ENCODE measurements at places on chromosomes 7 and 10.

GRCh38 chr7:137408126-137408525 lies 64.6 kb upstream of the PTN start:
- DNase-seq = no peak

GRCh38 chr10:119007211-119007574 lies 22.3 kb upstream of the NANOS1 start:
- no peak for DNase-seq

- no peak for DNase-seq
Measured at GRCh38 chr7:30327813-30328212, 43.4 kb downstream of the ZNRF2 start.

- no peak for DNase-seq
Measured at GRCh38 chr7:114086914-114087652, 168.3 kb upstream of the PPP1R3A start.

DNA sequence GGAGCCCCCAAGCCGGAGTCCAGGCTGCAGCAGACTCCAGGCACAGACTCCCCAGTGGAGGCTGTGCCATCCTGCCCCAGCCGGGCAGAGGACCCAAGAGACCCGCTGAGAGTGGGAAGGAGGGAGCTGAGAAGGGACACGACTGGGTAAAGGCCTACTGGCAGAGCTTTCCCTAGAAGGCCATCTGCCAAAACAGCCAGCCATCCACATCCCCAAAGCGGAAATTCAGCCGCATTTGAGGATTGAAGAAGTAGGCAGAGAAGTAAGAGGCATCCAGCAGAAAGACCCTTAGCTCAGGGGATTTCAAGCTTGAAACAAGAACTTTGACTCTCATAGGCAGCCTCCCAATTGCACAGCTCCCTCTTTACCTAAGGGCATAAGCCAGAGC lies 857 bp downstream of the CPXM2 start:
- DNase-seq = no peak

DNA sequence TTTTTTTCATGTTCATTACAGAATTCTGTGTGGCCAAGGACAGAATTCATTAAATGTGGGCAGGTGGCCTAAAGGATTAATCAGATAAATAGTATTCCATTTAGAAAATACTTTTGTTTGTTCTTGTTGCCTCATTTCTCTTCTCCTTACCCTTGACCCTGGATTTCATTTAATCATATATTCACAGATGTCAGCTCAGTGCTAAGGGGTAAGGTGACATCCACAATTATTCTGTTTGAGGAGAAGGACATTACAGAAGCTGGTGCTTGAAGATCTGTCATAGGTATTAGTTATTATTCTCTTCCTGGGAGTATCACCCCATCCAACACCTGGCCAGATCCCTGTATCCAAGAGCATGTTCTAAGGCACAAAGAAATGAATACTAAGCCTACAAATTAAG lies 961.1 kb downstream of the XPNPEP1 start:
- DNase-seq = no peak

DNA sequence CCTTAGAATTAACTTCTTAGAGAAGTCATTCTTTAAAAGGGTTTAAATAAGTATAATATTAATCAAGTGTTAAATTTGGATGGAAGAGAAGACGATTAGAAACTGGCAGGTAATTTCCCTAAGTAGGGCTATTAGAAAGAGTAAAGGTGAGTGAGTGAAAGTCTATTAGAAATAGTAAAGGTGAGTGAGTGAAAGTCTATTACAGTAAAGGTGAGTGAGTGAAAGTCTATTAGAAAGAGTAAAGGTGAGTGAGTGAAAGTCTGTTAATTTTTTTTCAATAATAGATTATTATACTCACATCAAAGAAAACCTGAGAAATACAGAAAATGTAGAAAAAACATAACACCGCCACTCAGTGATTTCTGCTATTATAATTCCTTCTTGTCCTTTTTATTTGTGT lies 10.8 kb upstream of the HBP1 start:
- DNase-seq = no peak

DNA sequence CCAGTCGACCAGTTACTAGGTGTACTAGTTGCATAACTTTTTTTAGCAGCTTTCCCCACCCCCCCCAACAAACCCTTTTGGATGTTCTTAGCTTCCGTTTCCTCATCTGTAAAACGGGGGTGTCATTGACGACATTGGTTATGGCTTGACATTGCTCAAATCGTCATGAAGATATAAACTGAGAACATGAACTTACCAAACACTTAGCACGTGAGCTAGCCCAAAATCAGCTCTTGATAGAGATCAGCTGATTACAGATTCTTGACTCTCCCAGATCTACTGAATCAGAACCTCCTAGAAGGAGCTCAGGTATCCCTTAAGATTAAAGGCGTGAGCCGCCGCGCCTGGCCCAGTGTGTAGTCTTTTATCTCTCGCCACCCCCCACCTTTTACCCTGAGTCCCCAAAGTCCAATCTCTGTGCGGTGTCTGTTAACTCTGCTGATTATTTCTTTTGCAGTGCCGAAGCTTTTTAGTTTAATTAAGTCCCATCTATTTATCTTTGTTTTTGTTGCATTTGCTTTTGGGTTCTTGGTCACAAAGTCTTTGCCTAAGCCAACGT lies 1.0 kb upstream of the GNA12 start:
- no peak for DNase-seq

DNA sequence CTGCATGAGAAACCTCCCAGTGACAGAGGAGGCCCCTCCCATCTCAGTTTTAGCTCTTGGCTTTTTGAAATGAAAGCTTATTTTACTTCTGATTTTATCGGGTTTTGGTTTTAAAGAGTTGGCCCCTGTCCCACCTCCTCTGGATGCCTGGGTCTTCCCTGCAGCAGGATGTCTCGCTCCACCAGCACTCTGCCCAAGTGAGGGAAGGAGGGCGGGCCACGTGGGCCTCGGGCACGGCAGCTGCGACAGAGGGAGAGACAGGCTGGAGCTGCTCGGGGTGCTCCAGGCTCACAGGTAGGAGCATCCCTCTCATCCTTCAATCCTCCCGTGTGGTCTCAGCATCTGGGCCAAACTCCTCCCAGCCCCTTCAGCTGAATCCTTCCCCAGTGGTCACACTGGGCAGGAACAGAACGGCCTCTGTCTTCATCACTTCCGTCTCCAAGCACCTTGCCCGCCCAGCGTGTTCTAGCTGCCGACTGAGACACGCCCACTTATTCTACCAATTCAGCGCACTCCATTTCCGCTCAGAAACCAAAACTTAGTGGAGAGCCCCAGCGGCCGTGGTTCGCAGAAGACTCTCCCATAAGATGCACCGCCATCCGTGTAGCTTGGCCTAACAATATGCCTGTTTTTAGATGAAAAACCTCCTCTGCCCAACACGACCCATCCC lies 222.9 kb downstream of the GLRX3 start:
- DNase-seq = no peak

GRCh38 chr7:129499999-129500398 lies 2.3 kb upstream of the SMKR1 start:
- no peak for DNase-seq

GRCh38 chr7:112206238-112206990 lies at the start of the genes DOCK4 and ZNF277:
Gene DOCK4, minus strand, starts transcription at chr7:112206399. Its CDS starts 261 bp downstream, at chr7:112206138.
Gene ZNF277, plus strand, starts transcription at chr7:112206695. Its CDS starts 22 bp downstream, at chr7:112206717.
- DNase-seq = peak; percentile 99

DNA sequence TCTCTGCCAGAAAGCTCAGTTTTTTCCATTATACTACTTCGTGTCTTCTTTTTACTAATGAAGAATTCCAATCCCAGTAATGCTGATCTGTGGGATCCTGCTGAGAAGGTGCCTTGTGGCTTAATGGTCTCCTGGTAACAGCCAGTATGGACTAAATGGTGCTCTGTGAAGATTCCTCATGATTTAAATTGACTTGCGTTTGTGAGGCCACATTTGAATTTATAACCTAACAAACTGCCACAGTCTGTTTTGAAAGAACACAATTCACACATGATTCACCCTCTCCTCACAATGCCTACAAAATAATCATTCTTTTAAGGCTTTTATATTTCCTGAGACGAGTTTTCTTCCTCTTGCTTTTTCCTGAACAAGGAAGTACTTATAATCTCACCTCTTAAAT lies 140.0 kb downstream of the MBL2 start:
- no peak for DNase-seq

DNA sequence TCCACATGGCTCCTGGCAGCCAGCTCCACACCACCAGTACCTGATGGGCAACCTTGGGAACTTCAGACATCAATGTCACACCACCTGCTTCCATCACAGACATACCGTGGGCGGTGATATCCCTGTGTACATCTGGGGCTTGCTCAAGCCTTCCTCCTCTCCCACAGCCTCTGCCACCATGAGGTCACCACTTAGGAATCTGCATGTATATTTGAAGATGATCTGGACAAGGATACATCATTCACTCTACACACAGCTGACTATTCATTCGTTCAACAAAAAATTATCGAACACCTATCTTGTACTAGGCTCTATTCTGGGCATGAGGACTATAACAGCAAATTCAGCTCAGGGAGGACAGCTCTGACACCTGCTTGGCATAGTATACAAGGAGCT lies 6.8 kb downstream of the DLG5 start:
- no peak for DNase-seq

DNA sequence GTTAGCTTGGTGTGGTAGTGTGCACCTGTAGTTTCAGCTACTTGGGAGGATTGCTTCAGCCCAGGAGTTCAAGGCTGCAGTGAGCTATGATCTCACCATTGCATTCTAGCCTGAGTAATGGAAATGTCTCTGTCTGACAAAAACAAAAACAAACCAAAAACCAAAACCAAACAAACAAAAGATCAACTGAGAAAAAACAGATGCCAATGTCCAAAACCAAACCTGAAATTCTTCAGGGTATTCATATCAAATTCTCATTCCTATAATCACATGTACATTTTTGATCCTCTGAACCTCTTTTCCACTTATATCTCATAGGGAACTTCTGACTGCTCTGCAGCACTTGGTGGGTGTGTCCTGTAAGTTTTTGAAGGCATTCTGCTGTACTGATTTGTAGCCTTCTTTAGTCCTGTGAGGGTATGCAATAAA lies 87.0 kb downstream of the CDK6 start:
- no peak for DNase-seq

- DNase-seq = no peak
Measured at GRCh38 chr7:55569797-55570196, 2.5 kb downstream of the VOPP1 start.

DNA sequence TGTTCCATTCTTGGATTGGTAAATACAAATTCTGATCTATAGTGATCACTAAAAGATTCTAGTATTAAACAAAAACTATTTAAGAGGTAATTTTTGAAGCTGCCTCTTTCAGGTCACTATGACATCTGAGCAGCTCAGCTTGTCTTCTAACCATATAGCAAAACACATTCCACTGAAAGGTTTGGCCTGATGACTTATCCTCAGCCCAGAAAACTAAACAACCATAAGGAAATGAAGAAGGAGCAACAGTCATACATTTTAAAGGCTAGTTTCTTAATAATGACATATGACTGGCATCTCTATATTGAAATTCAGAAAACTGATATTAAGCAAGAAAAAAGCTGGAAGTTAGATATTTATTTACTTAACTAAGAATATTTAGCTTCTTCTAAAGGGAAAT lies 24.6 kb downstream of the NT5C2 start:
- no peak for DNase-seq

GRCh38 chr7:27730112-27730511 lies 9.8 kb upstream of the TAX1BP1 start:
- DNase-seq = no peak

- no peak for DNase-seq
Measured at GRCh38 chr10:91768123-91768522, 30.1 kb upstream of the TNKS2 start.

DNA sequence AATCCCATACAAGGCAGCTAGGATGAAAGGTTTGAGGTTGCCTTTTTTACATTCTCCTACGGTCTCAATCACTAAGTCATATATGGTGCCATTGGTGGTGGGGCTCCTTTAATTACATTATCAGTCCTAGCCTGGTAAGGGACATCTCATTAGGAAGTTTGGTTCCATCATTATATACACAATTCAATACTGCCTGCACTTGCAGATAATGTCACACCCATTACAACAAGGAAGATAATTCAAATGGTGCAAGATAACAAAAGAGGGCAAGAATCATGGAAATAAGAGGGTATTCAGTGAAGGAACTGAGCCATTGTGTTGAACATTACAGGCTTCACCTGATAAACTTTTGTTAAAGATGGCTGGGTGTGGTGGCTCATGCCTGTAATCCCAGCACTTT lies 1.7 kb upstream of the TMEM248 start:
- DNase-seq = no peak

DNA sequence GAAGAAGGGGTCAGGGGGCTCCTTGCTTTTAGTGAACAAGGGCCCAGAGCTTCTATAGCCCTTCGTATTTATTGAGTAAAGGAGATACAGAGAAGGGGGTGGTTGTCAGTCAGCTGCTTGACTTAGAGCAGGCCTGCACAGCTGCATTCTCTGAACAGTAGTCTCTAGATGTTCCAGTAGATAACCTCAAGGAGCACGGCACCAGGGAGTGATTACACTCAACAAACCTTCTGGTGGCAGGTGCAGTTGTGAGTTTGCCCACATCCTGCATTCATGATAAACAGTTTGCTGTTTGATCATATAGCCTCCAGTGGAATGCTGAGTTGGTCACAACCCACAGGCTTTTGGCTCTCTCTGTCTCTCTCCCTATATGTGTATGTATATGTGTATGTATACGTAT lies 70.0 kb upstream of the GJD4 start:
- DNase-seq = no peak

DNA sequence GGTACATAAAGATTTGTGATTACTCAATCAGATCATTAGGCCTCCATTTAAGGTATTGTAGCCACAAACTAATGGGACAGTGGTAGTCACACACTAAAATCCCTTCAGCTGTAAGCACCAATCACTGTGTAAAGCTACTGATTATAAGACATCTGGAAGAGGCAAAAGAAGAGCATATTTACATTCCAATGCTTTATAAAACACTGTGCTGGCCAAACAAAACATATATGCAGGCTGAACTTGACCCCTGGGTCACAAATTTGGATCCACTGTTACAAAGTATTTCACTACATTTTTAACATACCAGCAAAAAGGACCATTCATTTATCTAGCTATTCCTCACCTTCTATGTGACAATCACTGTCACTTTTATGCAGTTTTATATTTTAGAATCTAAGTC lies 41.4 kb upstream of the ANLN start:
- DNase-seq = no peak

DNA sequence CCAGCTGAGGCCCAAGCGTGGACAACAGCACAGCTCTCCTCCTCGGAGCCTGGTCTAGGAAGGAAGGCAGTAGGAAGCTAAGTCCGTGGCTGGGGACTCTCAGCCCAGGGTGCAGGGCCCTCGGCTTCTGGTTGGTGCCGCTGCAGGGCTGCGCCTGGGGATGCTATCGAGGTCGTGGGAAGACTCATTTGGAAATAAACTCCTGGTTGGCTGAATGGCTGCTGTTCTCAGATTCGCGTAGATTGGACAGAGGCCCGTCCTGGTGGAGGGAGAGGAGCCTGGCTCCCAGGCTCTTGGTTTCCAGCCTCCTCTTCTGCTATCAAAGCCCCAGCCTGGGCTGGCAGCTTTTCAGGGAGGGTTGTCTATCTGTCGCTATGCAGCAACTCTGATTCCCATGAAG lies 152.6 kb upstream of the FZD8 start:
- no peak for DNase-seq

- DNase-seq = no peak
Measured at GRCh38 chr10:92124616-92125143, 166.2 kb downstream of the CPEB3 start.
